Activated CD4-positive, CD25-positive, alpha-beta regulatory T cell (primary cell): ENCODE measurements at places on chromosomes 6 and 20.

- DNase-seq = no peak
These were observed 41.3 kb upstream of the TRAF3IP2 start for GRCh38 chr6:111646942-111647341.

- no peak for DNase-seq
These were observed 114.1 kb downstream of the LRFN2 start for GRCh38 chr6:40473026-40473425.

DNA sequence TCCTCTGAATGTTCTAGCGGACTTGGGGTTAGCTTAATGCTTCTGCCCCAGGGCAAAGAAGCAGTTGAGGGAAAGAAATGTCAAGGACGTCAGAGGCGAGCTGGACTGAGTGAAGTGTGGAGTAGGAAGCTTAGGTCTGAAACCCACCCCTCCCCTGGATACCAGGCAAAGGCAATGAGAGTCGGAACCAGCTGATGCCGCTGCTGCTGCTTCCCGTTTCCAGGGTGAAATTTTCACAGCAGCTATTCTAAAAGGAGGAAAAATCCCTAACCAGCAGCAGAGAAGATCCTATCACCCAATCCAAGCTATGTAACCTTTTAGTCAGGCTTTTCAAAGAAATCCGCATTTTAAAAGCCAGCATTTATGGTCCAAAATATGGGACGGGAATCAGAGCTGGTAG lies 564.3 kb downstream of the LMBRD1 start:
- no peak for DNase-seq

GRCh38 chr6:166335378-166336302 lies 6.7 kb downstream of the SFT2D1 start:
- DNase-seq = no peak

DNA sequence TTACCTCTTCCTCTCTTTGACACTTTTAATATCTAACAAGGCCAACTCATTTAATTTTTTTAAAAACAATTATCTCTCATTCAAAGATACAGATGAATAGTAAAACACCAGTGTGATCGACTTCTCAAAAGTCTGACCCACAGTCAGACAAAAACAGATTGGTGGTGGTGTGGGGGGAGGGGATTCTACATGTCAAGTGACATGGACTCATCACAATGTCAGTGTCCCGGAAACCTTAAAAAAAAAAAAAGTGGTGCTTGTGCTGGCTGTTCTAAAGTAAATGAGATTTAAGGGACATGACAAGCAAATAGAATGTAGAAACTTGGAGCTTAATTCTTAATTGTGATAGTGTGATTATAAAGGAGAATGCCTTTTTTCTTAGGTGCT lies 16.3 kb upstream of the RFPL4B start:
- no peak for DNase-seq

- DNase-seq = no peak
These were observed 24.0 kb upstream of the GTSF1L start for GRCh38 chr20:43750774-43751166.

DNA sequence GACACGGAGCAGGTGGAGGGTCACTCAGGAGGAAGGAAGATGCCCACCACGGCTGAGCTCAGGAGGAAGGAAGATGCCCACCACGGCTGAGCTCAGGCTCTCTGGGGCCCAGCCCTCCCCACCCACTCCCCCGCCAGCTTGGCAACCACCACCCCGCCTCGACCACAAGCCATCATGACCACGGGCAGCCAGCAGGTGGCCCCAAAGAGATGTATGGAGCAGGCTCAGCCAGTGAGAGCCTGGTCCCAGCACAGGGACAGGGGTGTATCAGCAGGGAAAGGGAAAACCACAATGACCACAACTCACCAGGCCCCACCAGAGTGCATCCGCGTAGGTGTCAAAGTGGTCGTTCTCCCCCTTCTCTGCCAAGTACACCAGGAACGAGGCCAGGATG lies 30.4 kb downstream of the KCNQ2 start:
- DNase-seq = peak; percentile 22

DNA sequence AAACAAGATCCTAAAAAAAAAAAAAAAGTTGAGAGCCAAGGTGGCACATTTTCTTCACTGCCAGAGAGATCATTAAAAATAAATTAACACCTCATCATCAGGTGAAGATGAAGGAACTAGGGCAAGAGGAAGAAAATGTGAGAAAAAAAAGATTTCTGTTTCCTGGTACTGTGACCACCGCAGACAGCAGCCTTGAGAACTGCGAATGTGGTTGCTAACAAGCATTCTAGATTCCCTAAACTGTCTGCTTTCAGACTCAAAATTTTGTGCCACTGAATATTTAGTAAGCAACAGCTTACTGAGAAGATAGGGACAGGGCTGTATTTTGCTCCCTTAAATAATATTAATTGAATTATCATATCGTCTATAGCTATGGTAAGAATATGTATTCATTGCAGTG lies 24.1 kb upstream of the MBOAT1 start:
- DNase-seq = no peak

- no peak for DNase-seq
These were observed 211.0 kb downstream of the TSHZ2 start for GRCh38 chr20:53183181-53183580.

DNA sequence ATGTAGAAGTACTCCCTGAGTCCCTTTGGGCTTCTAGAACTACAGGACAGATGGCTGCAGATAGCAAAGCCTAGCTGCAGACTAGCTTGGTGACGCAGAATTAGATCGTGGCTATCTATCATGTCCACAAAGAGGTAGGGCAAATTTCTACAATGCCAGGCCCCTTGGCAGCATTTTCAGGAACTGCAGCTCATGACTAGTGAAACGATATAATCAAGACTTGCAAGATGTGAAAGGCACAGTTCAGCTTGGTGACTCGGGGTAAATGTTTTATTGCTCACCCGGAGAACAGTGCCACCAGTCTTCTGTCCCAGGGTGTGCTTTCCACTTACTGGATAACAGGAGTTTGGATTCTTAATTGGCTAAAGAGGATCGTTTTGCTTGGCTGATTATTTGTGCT lies 108.7 kb upstream of the LY86 start:
- no peak for DNase-seq

GRCh38 chr20:46970937-46971630 lies 76.4 kb downstream of the EYA2 start:
- no peak for DNase-seq

GRCh38 chr6:7215798-7216231 lies 97.2 kb downstream of the SSR1 start:
- no peak for DNase-seq

GRCh38 chr6:154928325-154928922 lies 66.7 kb upstream of the TIAM2 start:
- DNase-seq = peak; percentile 46
